ENCODE measurements at places on chromosomes 5 and 9.

GRCh38 chr9:33380390-33381094, 21.8 kb downstream of the AQP7 start:
- DNase-seq: no peak

DNA sequence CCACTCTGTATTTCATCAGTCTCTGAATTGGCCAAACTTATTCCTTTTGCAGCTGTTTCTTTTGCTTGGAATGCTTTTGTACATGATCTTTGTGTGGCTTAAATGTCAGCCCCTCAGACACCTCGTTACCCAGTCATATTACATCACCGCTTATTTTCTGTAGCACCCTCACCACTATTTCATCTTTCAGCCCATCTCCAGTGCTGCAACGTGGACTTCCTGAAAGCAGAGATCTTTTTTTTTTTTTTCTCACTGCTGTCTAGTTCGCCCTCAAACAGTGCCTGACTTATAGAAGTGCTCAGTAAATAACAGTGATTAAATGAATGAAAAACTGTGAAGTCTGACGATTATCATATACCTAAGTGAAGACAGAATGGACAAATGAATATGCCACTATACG, 835 bp downstream of the SRA1 start:
- DNase-seq: no peak

DNA sequence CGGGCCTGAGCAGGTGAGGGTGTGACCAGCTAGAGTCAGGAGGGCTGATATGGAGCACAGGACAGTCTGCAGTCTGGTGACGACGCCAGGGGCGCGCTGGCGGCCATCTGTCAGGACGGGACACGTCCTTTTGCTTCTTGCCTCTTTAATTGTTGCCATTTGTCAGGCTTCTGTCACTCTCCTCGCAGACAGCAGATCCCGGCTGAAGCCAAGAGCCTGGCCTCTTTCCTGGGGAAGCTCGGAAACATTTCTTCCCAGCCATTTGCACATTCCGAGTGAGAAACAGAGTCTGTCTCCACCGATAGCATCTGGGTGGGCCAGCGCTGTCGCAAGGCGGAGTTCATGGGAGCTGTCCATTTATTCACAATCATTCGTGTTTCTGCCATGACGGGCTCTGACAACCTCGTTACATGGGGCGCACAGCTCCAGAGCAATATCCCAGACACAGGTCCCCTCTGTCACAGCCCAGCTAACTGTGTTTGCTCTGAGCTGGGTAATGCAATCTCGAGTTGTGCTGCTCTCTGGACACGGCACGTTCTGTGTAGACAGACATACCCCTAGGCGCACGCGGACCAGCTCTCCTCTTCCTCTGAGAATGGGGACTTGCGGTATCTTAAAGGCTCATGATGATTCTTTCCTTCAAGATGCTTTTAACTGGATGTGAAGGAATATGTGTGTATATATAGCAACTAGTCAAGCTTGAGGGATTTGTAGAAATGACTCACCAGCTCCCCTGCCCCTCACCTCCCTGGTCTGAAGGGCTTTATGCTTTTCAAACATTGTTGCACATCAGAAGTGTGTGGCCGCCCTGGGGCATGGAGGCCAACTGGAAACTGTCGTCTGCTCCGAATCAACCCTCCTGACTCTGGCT, 105.3 kb upstream of the FCN2 start:
- DNase-seq: no peak

DNA sequence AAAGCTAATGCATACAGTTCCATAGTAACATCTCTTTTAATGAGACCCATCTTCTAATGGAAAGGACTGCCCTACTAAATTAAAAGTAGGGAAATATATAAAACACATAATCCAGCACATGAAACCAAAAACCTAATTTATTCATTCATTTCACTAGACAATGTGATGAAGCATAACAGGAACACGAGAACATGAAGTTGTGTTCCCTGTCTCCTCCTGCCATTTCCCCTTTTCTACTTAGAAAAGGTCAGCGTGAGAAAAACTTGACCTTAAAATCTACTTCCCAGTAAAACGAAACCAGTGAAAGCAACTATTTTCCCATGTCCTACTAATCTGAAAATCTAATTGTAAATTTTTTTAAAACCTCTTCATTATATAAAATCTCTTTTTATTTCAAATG, 847.5 kb downstream of the TLE1 start:
- DNase-seq: no peak

GRCh38 chr5:150473673-150474358, 24.3 kb upstream of the RPS14 start:
- DNase-seq: no peak

DNA sequence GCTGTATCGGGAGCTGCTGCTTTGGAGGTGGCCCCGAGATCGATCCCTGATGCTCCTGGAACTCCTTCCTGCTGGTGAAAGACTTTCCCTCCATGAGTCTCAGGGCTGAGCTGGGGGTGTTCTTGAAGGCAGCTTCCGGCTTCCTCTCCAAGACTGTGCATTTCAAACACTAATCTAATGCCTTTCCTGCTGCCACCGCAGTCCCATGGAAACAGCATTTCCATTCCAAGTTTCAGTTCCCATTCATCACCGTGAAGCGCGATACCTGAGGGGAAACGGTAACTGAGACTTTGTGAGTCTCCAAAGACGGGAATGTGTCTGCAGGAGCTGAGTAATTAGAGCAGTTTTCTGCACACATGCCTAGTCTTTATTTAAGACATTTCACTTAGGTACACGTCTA, 230.1 kb downstream of the PAX5 start:
- DNase-seq: no peak

- no peak for DNase-seq
Observed at GRCh38 chr5:3958389-3958788, 362.8 kb downstream of the IRX1 start.

DNA sequence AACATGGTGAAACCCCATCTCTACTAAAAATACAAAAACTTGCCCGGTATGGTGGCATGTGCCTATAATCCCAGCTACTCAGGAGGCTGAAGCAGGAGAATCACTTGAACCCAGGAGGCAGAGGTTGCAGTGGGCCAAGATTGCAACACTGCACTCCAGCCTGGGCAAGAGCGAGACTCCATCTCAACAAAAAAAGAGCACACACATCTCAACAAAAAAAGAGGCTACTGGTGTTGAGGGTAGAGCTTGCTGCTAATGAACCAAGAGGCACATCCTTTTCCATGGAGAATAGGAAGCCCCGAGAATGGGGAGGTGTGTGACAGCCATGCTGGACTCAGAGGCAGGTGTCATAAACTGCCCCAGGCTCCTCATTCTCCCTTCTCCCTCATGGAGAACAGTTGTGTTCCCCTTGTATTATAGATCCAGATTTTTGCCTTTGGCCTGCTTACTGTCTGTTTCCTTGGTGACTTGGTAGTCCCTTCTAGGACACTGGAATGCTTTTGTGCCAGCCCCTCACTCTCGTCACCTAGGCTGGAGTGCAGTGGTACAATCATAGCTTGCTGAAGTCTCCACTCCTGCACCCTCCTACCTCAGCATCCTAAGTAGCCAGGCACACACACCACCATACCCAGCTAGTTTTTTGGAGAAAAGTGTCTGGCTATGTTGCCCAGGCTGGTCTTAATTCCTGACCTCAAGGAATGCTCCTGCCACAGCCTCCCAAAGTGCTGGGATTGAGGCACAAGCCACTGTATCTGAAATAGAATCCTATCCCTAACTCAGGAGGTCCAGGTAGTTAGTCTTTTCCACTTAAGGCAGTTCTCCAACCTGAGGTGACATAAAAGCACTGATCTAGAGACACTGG, 5.1 kb downstream of the RPL12 start:
- no peak for DNase-seq

DNA sequence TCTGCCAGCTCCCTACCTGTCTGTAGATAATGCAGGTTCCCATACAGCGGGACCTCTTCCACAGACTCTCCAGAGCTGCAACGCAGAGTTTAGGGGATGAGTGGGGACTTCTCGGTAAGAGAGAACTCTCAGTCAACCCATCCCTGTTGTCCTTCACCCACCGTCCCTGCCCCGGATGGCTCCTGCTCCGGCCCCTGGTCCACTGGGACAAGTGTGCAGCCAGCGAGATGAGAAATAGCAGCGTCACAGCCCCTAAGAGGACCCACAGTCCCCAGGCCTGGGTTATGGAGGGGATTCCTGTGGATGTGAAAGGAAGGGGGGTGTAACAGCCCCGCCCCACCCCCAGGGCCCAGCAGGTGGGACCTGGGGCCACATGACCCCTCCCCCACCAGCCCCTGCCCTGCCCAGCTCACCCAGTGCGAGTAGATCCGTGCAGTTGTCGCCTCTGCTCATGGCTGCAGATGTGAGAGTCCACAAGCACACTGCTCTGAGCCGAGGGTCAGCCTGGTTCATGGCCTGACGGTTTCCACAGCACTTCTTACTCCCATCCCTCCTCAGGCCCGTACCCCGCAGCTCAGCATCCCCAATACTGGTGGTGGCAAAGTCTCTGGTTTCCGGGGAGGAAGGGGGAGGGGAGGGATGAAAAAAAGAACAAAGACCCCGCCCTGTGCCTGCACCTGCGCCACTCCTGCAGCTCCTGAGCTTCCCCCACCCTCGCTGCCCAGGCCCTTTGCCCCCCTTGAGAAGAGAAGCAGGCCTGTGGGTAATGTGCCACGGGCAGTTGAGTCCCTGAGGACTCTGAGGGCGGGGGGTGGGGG, at the start of gene SIT1:
Gene SIT1 (minus strand): TSS at position 591 of the 818 bp plus-strand sequence. CDS start 78 bp downstream, at position 513.
- DNase-seq: peak; percentile 36

DNA sequence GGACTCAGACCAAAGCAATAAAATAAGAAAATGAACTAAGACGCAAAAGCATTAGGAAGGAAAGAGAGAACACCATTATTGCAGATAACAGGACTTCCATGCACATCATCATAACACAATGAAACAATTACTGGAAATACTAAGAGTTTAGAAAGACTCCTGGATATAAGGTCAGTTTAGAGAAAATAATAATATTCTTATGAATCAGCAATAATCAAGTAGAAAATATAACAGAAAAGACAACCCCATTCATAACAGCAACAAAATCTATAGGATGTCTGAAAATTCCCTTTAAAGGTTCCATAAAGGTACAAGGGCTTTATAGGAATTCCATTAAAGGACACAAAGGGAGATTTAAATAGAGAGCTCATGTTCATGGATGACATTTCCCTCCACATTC, 73.0 kb downstream of the SPTLC1 start:
- DNase-seq: no peak

DNA sequence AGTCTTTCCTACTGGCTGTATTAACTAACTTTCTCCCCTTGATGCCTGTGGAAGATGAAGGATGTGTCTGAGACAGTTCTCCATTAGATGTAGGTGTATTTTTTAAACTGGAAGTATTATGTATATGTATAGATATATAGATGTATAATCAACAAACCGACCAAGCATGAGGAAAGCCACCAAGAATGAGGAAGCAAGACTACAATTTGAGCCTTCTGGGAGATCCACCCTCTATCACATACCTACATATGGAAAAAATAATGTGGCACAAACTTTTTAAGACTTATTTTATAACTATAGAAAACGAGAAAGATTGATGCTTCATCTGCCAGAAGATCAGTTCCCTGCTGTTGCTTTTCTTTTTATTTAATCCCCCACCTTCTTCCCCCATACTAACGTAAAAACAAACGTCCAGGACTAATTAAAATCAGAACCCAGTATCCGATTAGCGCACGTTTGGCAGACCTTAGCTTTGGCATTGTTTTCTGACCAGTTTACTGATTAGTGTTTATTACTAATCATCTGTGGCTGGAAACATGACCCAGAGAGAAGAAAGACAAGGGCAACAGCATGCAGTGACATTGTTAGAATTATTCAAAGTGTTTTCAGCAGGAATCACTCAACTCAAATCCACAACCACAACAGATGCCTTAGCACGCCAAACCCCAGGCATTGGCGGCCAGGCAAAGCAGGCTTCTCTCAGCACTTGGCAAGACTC, 490.2 kb downstream of the EBF1 start:
- DNase-seq: no peak

DNA sequence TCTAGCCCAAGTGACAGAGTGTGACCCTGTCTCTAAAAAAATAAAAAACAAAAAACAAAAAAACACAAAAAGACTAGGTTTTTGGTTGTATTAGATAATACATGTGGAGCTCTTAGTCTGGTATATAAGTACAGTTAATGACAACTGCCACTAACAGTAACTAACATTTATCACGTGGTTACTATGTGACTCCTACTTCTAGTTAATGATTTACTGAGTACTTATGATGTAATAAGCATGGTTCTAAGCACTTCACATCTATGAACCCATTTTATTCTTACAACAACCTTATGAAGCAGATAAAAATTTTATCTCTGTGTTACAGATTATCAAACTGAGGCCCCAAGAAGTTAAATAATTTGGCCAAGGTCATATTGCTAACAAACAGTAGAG, 6.1 kb upstream of the TMEFF1 start:
- no peak for DNase-seq

DNA sequence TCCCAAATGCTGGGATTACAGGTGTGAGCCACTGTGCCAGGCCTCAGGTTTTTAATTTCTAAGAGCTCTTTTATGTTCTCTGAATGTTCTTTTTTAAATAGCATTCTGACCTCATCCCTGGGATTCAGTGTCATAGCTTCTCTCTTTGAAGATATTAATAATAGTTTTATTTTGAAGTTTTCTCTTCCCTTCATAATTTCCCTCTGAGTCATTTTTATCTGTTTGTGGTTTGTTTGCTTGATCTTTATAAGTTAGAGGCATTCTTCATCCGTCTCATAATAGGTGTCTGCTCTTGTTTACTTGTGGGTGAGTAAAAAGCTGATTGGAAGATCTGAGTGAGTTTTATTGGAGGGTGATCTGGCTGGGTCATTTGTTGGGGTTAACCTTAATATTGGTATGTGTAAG, 12.5 kb upstream of the MAMDC2 start:
- no peak for DNase-seq

DNA sequence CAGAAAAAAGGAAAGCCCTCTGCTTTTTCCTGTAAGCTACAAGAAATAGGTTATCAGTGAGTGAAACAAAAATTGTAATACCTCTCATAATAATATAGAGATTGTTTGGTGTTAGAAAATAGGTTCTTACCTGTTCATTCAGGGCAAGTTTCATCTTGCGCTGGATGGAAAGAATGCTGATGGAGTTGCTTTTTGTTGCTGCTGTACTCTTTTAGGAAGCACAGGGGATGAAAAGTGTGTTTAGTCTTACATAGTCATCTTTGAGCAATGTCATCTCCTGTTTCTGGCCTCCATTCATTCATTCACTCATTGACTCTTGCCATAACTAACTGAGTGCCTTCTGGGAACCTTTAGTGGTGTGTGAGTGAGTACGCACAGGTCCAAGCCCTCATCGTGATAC, 6.4 kb downstream of the ENTREP1 start:
- DNase-seq: no peak

GRCh38 chr5:178353461-178353860, 120.9 kb upstream of the PHYKPL start:
- no peak for DNase-seq

GRCh38 chr5:138460032-138460693, 5.1 kb upstream of the EGR1 start:
- DNase-seq: no peak

DNA sequence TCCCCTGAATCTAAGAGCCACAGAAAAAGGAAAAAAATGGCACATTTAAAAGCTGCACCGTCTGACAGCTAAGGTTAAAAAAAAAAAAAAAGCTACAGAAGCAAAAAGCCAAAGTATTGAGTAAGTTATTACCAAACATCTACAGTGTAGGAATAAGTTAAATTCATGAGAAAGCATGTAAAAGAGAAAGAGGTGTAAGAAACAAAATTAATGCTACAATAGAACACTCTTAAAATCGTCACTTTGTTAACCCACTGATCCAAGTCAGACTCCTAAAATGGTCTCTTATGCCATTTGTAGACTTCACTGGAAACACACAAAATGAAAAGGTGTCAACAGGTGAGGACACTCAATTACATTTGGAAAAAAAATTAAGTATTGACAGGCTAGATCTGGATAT, 120.2 kb downstream of the SSBP2 start:
- no peak for DNase-seq

Measured in T-helper 2 cell treated with Interferon-gamma antibody and Interleukin-4, amounts not matched to agents 5 μg/mL and 100 μg/mL, for 36 hours (primary cell).